MG63 (cell line): ENCODE measurements at places on chromosomes 16 and 17.
A peak's percentile ranks its signal among the peaks of the same experiment; 100 is the strongest.

GRCh38 chr17:21263376-21263775 lies 10.2 kb upstream of the NATD1 start:
- DNase-seq: no peak

DNA sequence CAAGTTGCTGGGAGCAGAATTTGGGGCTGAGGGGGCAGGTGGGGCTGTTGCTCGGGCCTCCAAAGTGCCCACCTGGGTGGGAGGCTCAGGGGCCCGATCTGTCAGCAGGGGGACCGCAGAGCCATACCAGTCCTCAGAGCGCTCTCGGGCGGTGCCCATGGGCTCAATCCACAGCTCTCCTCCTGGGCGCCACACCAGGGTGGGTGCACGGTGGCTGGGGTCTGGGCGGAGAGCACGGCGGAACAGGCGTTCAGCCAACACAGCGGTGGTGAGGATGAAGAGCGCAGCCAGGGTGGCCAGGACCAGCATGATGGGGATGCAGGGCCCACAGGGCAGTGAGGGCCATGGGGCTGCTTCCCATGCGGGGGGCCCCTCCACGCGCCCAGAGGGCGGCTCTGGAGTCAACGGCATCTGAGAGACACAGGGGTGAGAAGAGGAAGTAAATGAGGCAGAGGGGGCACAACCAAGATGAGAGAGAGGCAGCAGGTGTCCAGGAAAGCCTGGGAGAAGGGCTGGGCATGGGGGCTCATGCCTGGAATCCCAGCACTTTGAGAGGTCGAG lies 1.2 kb downstream of the C16orf54 start:
- no peak for DNase-seq

DNA sequence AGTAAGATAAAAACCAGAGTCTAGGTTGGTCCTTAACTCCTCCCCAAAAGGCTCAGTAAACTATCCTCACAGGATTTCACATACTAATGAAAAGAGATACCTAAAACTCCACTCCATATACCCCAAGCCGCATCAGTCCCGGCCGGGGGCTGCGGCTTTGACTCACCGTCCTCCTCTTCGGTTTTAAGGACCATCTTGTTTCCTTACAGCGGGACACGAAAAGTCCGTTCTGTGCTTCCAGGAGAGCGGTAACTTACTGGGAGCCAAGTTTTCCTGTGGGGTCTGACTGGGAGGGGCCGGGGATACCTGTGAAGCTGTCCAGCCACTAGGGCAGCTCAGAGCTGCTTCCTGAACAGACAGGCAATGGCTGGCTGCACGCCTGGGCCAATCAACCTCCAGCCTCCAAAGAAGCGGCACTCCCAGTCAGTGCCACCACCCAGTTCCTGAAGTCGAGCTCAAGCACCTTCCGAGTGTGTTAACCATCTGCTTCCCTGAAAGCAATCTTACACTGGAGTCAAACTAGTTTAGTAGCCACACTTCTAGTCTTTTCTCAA lies 45.5 kb downstream of the CYTH1 start:
- peak; percentile 35 for DNase-seq

DNA sequence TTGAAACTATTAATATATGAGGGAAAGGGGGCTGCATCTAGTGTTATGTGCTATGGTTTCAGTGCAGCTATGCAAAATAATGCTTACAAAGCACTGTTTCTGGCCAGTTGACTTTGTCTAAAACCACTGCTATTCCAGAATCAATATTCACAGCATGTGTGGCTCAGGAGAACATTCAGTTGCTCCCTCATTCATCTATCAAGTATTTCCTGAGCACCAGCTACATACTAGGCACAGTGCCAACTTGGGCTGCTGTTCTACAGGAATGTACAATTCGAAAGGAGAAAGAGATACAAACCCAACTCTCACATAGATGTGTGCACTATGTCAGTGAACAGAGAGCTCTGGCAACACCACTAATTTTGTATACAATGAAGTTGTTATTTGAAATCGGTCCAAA lies 183.0 kb downstream of the PHKB start:
- peak; percentile 44 for DNase-seq

- DNase-seq: no peak
These were observed 4.1 kb downstream of the CSF3 start for GRCh38 chr17:40019140-40019991.

- no peak for DNase-seq
These were observed 10.4 kb upstream of the KATNB1 start for GRCh38 chr16:57725151-57725550.

GRCh38 chr16:57726433-57726947 lies 9.1 kb upstream of the KATNB1 start:
- no peak for DNase-seq

- DNase-seq: no peak
These were observed 15.5 kb downstream of the CDH1 start for GRCh38 chr16:68752602-68753001.

GRCh38 chr17:42039794-42040763 lies 10.3 kb downstream of the C17orf113 start:
- no peak for DNase-seq

GRCh38 chr16:82882982-82883835 lies 256.4 kb downstream of the CDH13 start:
- DNase-seq: no peak

DNA sequence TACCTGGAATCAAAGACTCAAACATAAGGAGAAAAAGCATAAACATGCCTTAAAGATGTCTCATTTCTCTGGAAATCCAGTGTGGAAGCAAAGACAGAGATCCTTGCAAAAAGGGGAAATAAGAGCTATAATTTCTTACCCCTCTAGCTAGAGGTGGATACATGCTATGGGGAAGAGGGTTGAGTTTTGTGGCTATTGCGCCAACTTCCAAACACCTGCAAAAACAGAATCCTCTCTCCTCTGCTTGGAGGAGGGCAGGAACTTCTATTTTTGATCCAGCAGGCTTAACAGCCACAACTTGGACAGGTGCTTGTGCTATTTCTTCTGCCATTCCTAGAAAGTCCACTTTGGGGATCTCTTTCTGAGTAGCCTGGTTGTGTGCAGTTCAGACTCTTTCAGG lies 21.5 kb upstream of the NUDT7 start:
- no peak for DNase-seq

- DNase-seq: no peak
These were observed 412.8 kb downstream of the ZFHX3 start for GRCh38 chr16:72635104-72635503.

- DNase-seq: no peak
These were observed 24.9 kb upstream of the LRRC37A start for GRCh38 chr17:46270032-46270431.

DNA sequence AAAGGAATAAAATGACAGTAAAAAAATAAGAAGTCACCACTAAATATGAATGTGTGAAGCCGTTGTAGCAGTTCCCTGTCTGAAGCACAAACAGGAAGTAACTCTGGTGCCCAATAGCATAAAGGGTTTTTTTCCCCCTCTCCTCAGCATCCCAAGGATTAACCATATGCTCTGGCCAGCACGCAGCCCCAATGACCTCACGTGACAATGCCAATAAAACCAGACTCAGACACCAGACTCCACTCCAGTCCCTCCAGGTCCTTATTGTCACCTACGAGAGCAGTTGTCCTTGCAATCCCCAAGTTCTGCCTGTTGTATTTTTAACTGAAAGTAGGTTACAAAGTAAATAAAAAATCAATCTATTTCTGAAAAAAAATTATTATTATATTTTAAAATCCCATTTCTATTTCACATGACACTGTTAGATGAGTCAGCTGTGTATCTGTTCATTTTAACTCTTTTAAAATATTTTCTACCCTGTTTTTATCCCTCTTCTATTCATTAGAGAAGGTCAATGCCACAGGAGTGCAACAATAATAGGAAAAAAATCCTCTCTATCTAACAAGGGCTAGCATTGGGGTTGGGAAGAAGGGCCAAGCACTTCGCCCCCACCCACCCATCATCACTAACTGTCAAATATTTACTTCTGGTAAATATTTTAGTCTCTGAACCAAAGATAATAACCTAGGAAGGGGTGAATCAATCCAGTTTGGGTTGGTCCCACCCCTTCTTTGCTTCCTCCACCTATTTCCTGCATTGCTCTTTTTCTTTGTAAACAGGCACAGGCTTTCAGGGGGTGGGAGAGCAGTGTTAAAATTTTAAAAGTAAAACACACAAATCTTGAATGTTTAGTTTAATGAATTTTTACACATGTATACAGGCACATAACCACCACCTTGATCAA lies 6.6 kb downstream of the PRAC1 start:
- DNase-seq: peak; percentile 33

DNA sequence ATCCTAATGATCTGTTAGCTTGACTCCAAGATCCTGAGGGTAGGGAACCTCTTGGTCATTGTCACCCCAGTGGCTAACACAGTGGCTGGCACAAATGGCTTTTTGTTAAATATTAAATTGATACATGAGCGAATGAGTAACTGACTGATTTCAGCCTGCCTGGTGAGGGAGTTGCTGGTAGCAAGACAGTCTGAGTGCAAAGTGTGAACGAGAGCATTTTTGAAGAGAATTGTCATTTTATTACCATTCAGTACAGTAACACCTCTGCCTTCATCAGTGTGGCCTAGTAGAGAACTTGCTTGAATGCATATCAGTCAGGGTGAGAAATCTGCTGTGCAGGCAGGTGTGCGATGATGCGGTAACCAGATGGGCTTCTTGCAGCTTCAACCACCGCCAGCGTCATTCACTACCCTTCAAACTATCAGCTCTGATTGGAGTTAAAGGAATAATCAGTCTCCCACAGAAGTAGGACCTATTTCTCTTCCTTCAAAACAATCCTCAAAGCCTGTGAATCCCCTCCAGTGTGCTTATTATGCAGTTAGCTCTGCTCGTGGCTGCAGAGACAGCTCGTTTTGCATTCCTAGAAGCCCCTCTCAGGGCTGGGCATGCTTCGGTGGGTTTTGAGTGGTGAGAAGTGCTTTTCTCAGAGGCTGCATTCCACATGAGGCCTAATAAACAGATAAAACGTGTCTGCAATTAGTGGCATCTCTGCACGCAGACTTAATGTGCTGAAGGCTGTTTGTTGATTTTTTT lies 29.0 kb downstream of the HEXIM2 start:
- no peak for DNase-seq

- DNase-seq: no peak
These were observed 3.7 kb upstream of the PER1 start for GRCh38 chr17:8155996-8156245.

GRCh38 chr17:33040461-33040860 lies 48.8 kb downstream of the SPACA3 start:
- no peak for DNase-seq

DNA sequence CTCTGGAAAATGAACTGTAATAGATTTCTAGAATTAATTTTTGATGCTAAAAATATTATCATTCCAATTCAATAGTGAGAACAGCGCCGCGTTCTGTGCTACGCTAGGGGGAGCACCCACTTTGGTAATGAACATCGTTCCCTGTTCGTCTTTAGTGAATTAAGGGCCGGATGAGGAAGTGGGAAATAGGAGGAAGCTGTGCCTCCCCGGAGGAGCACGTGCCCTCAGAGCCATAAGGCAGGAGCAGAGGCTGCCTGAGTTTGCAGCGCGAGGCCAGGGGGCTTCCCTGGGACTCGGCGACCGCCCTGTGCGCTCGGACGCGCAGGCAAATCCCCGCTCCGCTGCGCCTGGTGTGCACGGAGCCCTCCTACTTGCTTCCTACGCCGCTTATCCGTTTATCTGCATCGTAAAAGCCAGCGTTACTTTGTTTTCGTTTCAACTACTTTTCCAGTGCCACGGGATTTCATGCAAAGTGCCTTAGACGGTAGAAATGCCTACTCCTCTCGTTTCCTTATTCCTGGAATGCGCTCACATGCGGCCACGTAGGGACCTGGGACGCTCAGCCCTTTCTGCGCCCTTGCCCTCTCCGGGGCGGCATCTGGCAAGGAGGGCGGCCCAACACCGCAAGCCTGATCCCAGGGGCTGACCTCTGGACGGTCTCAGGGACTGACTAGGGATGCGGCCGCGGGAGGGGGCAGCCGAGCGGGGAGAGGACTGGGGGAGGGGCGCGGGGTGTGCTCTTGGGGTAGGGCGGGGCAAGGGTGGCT lies 76.4 kb downstream of the KCNJ12 start:
- no peak for DNase-seq

- DNase-seq: no peak
These were observed 49.0 kb upstream of the ENDOV start for GRCh38 chr17:80365983-80366382.

- DNase-seq: no peak
These were observed 41.6 kb downstream of the PRKCB start for GRCh38 chr16:23877107-23878070.

- DNase-seq: no peak
These were observed 844 bp downstream of the TAOK2 start for GRCh38 chr16:29974291-29975133.

- no peak for DNase-seq
These were observed 2.0 kb downstream of the GRIN2A start for GRCh38 chr16:10180042-10180770.

- DNase-seq: peak; percentile 6
These were observed 61.2 kb downstream of the SPACA3 start for GRCh38 chr17:33052856-33053255.
